ENCODE measurements at places on chromosomes 3 and 15. TPM values are rescaled to one million over a fixed set of nuclear protein-coding genes. Genes with fewer than 3 reads are reported as not detected.
A peak's percentile ranks its signal among the peaks of the same experiment; 100 is the strongest.

GRCh38 chr3:94716326-94717018 lies 653.6 kb downstream of the NSUN3 start:
- no peak for DNase-seq

DNA sequence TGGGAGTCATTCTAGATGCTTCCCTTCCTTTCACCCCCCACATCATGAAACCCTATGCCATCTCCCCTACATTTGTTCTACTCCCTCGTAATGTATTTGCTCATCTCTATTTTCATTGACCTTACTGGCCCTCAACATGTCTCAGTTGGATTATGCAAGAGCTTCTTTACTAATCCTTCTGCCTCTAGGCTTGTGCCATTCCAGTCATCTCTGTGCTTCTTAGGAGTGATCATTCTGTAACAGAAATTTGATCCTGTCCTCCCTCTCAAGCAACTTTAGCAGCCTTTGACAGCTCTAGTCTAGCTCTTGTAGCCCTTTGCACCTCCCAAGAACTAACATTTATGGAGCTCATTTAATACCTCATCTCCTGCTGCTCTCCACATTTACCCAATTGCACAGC lies 64.7 kb downstream of the ISL2 start:
- peak; percentile 9 for DNase-seq

DNA sequence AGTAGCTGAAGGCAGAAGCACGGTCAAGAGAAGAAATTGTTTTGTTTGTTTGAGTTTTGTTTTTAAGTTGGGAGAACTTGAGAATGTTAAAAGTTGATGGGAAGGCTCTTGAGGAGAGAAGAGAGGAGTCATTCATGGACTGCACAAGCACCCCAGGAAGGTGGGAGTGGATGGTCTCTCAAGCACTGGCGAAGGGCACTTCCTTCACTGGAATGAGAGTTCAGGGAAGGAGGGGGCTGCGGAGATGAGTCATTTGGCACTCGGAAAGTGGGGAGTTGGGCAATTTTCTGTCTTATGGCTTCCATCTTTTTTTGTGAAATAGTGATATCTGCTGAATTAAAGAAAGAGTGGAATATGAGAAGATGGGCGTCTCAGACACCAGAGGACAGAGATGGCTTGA lies 66.0 kb downstream of the ATP13A4 start:
- DNase-seq = no peak

Gene TRIM71
- polyA plus RNA-seq = 0.13 TPM

Gene CRYGS
- polyA plus RNA-seq = 4.0 TPM

Data from muscle of leg (tissue), 16 donors.